ENCODE measurements at places on chromosomes 16 and 17.

GRCh38 chr16:49554681-49555080 is 181.1 kb downstream of the C16orf78 start:
- no peak for DNase-seq

- peak; percentile 86 for DNase-seq
Observed at GRCh38 chr17:56142325-56142724, 10.9 kb upstream of the ANKFN1 start.

GRCh38 chr17:1371893-1372590 is 28.0 kb downstream of the YWHAE start:
- no peak for DNase-seq

DNA sequence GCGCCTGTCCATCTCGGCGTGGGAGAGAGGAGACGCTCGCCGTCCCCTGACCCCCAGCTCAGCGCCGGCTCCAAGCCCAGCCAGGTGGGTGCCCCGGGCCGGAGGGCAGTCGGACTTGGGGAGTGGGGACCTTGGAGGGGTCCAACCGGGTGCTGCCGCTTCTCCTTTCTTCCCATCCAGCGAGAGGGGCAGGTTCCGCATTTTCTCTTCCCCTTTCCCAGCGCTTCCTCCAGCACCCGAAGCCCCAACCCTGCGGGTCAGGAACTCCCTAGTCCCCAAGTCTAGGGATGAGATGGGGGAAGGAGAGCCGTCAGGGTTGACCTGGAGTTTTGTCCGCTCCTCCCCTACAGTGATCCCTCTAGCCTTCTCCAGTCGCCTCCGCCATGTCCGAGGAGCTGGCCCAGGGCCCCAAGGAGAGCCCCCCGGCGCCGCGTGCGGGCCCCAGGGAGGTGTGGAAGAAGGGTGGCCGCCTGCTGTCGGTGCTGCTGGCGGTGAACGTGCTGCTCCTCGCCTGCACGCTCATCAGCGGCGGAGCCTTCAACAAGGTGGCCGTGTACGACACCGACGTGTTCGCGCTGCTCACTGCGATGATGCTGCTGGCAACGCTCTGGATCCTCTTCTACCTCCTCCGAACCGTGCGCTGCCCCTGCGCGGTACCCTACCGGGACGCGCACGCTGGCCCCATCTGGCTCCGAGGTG is at the start of gene OTOP2:
Gene OTOP2, plus strand, starts transcription at position 24 of the 699 bp plus-strand sequence. Its CDS starts 360 bp downstream, at position 384.
- no peak for DNase-seq

- no peak for DNase-seq
Observed at GRCh38 chr17:19613979-19614378, 34.6 kb upstream of the ALDH3A2 start.

DNA sequence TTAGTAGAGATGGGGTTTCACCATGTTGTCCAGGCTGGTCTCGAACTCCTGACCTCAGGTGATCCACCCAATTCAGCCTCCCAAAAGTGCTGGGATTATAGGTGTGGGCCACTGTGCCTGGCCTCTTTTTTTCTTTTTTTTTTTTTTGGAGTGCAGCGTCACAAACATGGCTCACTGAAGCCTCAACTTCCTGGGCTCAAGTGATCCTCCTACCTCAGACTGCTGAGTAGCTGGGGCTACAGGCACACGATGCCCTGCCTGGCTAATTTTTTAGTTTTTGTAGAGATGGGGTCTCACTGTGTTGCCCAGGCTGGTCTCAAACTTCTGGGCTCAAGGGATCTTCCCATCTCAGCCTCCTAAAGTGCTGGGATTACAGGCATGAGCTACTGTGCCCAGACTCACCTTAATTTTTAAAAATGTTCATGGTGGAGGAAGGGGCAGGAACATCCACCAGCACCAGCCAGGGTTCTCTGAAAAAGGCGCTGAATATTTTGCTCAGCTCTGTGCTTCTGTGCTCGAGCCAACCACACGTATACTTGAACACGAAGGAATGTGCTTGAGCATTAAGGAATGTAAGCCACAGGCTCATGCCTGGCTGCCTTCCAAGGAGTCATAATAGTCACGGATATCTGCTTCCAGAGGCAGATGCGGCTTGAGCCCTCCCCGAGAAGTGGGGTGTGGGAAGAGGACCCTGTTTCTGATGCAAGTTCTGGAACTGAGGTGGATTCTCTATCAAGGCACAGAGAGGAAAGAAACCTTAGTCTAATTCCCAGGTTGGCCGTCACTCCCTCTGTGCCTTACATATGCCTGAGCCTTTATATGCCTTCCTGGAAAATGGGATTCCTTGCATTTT is 65.5 kb upstream of the CREBBP start:
- peak; percentile 97 for DNase-seq

DNA sequence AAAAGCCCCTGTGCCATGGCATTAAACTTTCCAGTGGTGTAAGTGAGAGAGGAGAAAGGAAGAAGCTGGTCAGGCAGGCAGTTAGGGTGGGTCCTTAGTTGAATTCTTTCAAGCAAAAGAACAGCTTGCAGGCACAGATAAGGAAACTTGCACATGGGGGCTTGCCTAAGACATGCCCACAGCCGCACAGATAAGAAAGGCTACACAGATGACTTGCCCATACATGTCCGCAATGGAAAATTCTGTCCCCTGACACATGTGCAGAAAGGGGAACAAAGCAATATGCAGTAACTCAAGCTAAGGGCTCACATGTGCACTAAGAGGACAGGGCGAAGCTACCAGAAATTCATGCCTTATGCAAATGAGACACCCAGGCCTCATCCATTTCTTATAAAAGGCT is 69.9 kb downstream of the GSG1L start:
- no peak for DNase-seq

GRCh38 chr17:48555258-48556228 is 10.6 kb upstream of the HOXB2 start:
- DNase-seq = no peak

DNA sequence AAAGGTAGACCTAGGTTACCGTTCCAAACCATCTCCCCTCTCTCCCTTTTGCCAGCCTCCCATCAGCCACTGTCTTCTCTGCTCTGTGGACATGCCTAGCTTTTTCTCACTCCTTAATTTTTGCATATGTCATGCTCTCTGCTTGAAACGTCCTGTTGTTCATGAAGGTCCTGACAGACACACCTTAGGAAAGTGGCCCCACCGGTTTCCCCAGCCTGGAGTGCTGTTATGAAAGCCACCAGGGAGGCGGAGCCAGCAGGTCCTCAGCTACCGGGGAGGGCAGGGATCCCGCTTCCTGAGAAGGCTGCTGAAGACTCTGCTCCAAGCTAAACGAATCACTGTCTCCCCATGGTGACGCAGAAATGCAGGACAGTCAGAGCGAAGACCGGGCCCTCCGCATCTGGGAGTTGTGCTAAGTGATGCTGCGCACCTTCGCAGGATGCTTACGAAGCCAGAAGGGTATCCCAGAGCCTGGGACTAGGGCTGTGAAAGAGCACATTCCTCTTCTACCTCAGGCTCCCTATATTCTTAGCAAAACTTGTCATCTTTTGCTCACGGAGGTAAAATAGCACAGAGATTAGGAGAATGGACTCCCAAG is 2.3 kb upstream of the SLC16A11 start:
- no peak for DNase-seq

DNA sequence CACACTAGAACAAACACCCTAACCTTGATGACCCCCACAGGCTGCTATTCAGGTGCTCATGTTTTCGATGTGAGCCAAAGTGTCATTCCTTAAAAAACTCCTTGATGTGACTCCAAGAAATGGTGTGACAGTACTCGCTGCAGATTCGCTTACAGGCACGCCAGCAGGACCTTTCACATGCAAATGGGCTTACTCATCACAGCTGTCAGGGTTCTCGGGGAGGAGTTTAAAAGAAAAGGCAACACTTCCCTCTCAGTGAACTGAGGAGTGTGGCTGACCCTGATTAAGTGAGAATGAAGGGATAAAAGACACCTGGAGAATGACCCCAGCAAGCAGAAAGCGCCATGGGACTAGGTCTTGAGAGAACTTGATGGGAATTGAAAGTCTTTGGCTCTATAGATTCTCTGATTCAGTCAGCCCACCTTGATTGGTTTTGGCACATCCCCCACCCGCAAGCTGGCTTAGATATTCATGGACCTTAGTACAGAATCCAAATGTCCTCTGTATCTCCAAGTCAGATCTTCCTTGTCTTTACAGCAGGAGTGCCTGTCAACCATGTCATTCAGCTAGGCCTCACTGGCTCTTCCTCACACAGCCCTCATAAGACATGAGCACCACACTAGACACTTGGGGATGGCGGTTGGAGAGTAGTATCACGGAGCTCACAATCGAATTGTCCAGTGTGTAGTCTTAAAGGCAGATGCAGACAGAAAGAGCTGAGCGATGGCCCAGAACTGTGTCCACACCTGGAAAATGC is 82.6 kb downstream of the HIC1 start:
- peak; percentile 9 for DNase-seq

- DNase-seq = no peak
Observed at GRCh38 chr16:17396762-17397498, 73.8 kb downstream of the XYLT1 start.

DNA sequence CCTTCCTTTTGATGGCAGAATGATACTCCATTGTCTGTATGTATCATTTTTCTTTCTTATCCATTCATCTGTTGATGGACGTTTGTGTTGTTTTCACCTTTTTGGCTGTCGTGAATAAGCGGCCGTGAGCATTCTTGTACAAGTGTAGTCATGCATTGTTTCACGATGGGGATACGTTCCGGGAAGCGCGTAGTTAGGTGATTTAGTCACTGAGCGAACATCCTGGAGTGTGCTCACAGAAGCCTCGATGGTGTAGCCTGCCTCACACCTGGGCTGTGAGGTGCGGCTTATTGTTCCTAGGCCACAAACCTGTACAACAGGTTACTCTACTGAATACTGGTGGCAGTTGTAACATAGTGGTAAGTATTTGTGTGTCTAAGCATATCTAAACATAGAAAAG is 136.5 kb downstream of the CMIP start:
- DNase-seq = no peak

DNA sequence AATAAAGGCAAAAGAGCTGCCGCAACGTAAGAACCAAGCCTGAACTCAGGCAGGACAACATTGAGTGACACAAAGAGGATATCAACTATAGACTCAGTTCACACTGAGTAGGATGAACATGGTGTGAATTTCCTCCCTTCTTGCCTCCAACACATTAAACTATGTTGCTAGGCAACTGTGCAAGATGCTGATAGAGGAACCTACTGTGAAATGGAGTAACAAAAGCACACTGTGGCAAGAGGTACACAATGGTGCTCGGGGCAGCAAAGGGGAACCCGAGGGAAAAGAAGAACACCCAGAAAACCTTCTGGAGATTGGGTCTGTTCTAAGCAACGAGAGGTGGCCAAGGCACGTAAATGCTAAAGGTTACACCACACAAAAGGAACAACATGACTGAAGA is 34.1 kb downstream of the GRB2 start:
- no peak for DNase-seq

GRCh38 chr16:19601083-19601976 is 45.8 kb downstream of the VPS35L start:
- no peak for DNase-seq
